ENCODE measurements at places on chromosomes 12 and 14.

GRCh38 chr12:68815232-68815927, 7.4 kb downstream of the MDM2 start:
- DNase-seq: no peak

DNA sequence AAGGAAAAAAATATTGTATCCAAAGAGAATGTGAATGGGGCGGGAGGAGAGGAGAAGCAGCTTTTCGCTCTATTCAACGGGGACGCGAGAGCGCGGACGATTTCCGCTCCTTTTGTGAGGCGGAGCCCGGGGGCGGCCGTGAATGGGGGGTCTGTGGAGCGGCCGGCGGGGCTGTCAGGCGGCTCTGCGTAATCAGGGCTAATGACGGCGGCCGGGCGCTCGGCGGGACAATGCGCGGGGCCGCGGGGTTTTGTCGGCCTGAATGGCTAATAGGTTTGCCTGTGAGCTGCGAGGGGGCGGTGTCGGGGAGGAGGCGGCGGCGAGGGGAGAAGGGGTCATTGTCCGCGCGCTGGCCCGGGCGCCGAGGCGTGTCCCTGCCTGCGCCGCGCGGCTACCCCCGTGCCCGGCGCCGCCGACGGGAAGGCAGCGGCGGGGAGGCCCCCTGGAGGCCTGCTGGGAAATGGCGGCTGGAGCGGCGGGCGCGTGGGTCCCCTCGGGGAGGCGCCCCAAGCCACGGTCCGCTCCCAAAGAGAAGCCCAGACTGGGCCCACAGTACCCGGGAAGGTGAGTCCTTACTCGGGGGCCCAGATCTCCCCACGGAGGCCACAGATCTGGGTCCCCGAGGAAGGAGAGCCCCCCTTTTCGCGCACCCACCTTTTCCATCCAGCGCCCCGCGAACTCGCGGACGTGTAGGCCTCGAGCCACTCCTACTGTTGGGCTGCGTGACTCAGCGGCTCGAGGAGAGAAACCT, 6.0 kb downstream of the SIX6 start:
- DNase-seq: no peak

- DNase-seq: no peak
Observed at GRCh38 chr12:15710860-15711510, 78.2 kb downstream of the EPS8 start.

DNA sequence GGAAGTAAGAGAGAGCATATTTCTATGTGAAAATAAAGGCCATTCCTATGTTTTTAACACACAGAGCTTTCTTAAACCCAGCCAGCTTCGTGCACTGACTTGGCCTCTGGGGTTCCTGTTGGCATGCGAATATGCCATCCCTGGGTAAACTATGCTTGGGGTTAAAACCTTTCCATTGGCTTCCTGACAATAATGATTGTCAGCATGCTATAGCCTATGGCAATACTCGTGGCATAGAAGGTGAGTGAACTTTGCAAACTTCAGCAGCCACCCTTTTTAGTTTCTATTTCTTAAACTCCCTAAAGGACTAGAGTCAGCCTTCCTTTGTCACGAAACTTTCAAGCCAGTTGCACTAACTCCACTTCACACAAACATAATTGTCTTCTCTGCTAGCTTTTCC, 148.4 kb upstream of the RGS6 start:
- no peak for DNase-seq

DNA sequence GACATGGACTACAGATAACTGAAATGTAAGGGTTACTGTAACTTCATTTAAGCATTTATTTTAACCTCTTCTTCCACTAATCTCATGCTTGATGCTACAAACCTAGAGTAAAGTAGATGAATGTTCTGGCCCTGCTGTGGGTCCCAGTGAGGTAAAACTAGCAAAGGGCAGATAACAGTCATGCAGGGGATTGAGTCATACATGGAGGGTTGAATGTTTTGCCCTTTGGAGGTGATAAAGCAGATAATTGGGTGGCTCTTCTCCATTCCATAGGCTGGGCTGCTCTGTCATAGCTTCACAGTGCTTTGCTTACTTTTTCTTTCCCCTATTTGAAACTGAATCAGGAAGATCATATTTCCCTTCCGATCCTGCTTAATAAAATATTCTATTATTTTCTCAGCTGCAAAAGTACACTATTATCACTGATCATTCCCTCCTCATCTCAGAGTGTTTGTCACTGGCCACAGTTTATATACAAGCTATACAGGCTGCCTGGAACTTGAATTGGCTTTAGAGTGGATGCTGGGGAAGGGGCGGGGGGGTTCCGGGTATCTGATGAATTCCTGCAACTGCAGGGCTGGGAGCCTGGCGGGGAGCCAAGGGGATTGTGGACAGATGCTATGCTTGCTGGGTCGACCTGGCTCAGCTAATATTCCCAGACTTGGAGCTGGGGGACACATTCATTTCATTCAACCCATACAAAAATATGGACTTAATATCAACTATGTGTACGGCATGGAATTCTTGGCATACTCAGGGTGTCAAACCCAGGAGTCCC, 235.1 kb downstream of the NRXN3 start:
- no peak for DNase-seq

DNA sequence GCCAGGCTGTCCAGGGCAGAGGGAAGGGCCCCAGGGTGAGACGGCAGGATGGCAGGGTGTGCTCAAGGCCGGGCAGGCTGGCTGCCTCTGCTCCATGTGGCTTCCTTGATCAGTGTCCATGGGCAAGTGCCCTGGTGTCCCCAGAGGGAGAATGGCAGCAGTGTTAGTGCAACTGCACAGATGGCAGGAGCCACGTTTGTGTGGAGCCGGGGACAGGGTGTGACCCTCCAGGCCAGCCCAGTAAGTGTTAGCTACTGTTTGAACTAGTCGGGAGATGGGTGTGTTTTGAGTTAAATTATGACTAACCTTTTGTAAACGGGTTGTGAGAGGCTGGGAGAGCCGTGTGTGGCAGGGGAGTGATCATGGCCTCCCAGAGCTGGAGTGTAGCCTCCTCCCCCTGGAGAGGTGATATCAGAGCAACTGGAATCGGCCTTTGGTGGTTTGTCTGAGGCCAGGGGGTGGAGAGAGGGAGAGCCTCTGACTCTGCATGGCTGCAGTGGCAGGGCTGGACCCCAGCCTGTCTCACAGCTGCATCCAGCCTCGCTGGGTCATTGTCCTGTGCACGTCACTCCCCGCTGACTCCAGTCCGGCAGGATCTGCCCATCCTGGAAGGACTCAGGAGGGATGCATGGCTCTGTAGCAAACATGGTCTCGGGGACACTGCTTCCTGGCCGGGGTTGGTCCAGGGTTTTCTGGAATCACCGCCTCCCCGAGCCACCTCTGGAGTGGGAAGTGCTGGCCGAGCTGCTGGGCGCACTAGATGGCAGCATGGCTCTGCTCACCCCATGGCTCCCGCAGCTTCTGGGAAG, 27.8 kb downstream of the AACS start:
- no peak for DNase-seq

DNA sequence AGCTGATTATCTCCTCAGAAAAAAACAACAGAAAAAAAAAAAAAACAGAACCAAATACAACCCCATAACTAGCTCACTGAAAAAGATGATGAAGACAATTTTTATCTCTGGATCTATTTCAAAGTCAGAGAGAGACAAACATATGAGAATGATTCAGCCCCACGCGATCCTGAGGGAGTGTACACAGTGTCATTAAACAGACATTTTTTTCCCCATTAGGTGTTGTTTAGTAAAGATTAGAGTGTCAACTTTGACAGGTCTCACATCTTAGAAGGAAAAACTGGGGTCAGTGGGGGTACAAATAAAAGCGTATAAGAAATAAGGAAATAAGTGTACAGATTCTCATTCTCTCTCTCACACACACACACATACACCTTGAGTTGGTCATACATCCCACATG, 635.4 kb downstream of the NRXN3 start:
- DNase-seq: no peak

DNA sequence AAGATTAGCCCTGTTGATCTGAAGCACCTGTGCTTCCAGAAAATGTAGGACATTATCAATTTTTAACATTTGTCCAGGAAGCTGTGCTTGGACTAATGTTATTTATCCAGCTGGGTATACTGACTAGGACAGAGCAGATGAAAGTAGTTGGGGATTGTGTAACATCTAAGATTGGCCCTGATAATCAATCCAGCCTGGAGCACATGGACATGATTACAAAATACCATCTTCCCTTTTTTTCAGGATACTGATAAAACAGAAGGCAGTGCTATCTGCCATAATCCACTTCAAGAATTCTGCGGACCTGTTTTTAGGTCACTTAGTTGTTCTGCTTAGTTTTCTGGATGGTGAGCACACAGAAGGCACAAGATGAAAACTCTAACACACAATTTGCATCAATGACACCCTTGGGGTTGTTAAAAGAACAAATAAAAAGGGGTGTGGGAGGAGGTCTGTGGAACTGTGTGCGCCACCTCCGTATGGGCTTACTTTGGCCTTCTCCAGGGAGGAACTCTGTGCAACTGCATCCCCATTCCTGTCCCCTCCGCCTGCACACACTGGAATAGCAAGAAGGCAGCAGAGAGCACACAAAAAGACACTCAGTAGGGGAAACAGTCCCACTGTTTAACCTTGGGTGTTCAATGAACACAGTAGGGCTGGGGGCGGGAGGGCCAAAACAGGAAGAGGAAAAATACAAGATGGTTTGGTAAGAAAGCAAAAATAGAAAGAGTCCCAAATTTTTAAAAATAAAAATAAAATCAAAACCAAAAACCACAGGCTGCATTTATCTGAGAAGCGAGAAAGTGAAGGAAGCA, 31.1 kb upstream of the DUSP6 start:
- DNase-seq: no peak

GRCh38 chr12:58419905-58420304, 478.5 kb downstream of the ATP23 start:
- no peak for DNase-seq

- DNase-seq: no peak
Observed at GRCh38 chr12:90695415-90695814, 259.6 kb downstream of the CCER1 start.

GRCh38 chr14:72634691-72635616, 258.9 kb downstream of the DPF3 start:
- no peak for DNase-seq

- no peak for DNase-seq
Observed at GRCh38 chr12:75635606-75636444, 124.4 kb upstream of the KRR1 start.

GRCh38 chr12:2627076-2627834, 167.5 kb upstream of the FKBP4 start:
- DNase-seq: no peak

DNA sequence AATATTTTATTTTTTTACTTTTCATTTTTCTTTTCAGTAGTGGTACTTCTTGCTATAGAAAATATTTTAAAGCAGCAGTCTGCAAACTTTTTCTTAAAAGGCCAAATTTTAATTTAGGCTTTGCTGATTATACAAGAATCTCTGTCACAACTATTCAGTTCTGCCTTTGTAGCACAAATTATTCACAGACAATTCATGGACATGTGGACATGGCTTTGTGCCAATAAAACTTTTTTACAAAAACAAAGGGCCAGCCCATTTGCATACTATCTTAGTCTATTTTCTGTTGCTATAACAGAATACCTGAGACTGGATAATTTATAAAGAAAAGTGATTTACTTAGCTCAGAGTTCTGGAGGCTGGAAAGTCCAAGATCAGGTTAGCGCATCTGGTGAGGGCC, 17.1 kb downstream of the LLPH start:
- DNase-seq: no peak

DNA sequence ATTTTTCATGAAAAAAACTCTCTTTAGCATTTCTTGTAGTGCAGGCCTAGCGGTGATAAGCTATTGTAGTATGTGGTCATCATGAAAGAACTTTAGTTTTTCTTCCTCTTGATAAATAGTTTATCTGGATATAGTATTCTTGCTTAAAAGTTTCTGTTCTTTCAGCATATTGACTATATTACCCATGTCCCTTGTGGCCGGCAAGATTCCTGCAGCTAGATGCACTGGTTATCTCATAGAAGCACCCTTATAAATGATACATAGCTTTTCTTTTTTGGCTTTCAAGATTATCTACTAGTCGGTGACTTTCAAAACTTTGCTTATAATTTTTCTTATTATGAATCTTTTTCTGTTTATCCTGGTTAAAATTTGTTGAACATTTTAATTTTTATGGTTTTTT, 234.8 kb downstream of the ALG10 start:
- DNase-seq: no peak

GRCh38 chr14:100045642-100046344, 19.4 kb upstream of the EVL start:
- no peak for DNase-seq

- no peak for DNase-seq
Observed at GRCh38 chr12:113222730-113223531, 1.7 kb downstream of the TPCN1 start.

Data from stimulated activated CD8-positive, alpha-beta memory T cell treated with anti-CD3 and anti-CD28 coated beads, Interleukin-4, amount 100 ng/mL, for 4 hours (primary cell).